ENCODE measurements at places on chromosomes 3 and 15. TPM values are rescaled to one million over a fixed set of nuclear protein-coding genes. Genes with fewer than 3 reads are reported as not detected.
A peak's percentile ranks its signal among the peaks of the same experiment; 100 is the strongest.

The CD200R1 gene
- polyA plus RNA-seq: 3.8 TPM

- H3K4me1 ChIP-seq: no peaks in the 10 kb centered on the region
- H3K27me3 ChIP-seq: no peaks in the 10 kb centered on the region
- DNase-seq: no peak
- no peak overlapping the region for H3K27ac ChIP-seq
Measured at GRCh38 chr15:72579814-72580213, 74.7 kb upstream of the GOLGA6B start.

DNA sequence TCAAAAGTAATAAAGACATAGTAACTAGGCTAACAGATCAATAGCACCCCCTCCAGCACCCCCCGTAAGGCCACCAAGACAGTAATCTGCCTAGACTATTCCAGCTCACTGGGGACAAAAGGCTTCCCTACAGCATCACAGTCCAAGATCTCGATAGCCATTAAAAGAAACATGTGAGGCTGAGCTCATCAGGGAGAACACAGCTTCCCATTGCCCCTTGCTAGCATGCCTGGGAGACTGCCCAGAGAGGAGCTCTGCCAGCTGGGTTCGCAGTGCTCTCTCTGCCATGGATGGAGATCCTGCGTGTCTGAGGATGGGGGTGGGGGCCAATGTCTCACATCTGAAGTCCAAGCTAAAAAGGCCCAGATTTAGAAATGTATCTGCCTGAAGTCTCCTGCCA lies 17.8 kb downstream of the LRIG1 start:
- H3K27ac ChIP-seq: no peak overlapping the region
- H3K27me3 ChIP-seq: peaks cover 4% of the 10 kb centered on the region
- H3K4me1 ChIP-seq: peaks cover 38% of the 10 kb centered on the region
- no peak overlapping the region for H3K4me3 ChIP-seq

GRCh38 chr3:49553692-49554632 lies at the start of gene BSN:
TSS of gene BSN (plus strand) at chr3:49554477. CDS start at chr3:49554603, 126 bp downstream.
- DNase-seq: peak; percentile 85
- peak within 1 kb of the TSS; percentile 94 for H3K27ac ChIP-seq
- peaks cover under 1% of the 10 kb centered on the region for H3K36me3 ChIP-seq
- peaks cover 78% of the 10 kb centered on the region for H3K27me3 ChIP-seq

- no peak overlapping the region for H3K4me3 ChIP-seq
- no peak overlapping the region for H3K27ac ChIP-seq
- no peak for DNase-seq
- H3K4me1 ChIP-seq: no peaks in the 10 kb centered on the region
- H3K27me3 ChIP-seq: peaks cover 24% of the 10 kb centered on the region
- H3K36me3 ChIP-seq: peaks cover 4% of the 10 kb centered on the region
Measured at GRCh38 chr3:197475997-197476525, 79.7 kb downstream of the BDH1 start.

GRCh38 chr15:89907289-89907688 lies 5.5 kb downstream of the ARPIN start:
- H3K4me3 ChIP-seq: no peak overlapping the region
- peaks cover 16% of the 10 kb centered on the region for H3K4me1 ChIP-seq
- no peak for DNase-seq
- H3K27me3 ChIP-seq: peaks cover 11% of the 10 kb centered on the region
- H3K36me3 ChIP-seq: no peaks in the 10 kb centered on the region

- no peaks in the 10 kb centered on the region for H3K36me3 ChIP-seq
- H3K4me3 ChIP-seq: peak overlapping the region; percentile 93
- DNase-seq: no peak
Measured at GRCh38 chr3:184230603-184231528, 1.5 kb downstream of the VWA5B2 start.

GRCh38 chr3:72100080-72100511 lies 315.1 kb upstream of the PROK2 start:
- peak overlapping the region; percentile 97 for H3K4me3 ChIP-seq
- no peaks in the 10 kb centered on the region for H3K36me3 ChIP-seq
- DNase-seq: no peak
- H3K4me1 ChIP-seq: peaks cover 72% of the 10 kb centered on the region
- peak overlapping the region; percentile 97 for H3K27ac ChIP-seq

DNA sequence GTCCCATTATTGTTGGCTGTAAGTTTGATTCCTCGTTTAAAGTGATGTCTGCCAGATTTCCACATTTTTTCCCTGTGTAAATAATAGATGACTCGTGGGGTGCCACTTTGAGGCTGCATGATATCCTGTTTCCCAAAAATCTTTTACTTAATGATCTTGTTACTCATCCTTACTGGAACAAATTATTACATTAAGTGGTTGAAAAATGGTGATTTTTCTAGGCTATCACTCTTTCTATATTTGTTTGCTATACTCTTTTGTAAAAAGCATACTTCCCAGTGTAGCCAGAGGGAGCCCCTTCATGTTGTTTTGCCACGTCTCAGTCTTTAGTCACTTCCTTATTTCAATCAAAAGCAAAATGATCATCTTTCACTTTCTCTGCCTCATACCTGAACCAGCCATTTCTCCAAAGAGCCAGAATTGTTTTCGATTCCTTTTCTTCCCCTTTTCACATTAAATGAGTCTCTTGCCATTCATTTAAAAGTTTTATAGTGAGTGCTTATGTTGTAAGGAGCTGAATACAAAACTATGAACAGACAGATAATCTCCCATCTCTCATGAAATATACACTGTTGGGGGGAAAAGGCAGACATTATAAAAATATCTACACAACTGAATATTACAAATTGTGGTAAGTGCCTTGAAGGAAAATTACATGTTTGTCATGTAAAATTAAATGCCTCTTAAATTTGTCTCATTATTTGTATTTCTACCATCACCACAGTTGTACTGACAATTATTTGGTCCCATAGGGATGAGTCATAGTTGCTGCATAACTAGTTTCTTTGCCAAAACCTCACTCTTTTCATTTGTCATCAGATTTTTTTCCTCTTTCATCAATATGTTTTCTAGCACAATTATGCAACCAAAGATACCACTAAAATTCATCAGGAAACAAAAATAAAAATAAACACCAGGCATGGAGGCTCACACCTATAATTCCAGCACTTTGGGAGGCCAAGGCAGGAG lies 41.5 kb downstream of the ADGRG7 start:
- peak overlapping the region; percentile 67 for H3K27ac ChIP-seq
- peak; percentile 51 for DNase-seq
- H3K4me3 ChIP-seq: no peak overlapping the region
- H3K27me3 ChIP-seq: no peaks in the 10 kb centered on the region
- peaks cover 9% of the 10 kb centered on the region for H3K4me1 ChIP-seq

- H3K4me1 ChIP-seq: no peaks in the 10 kb centered on the region
- H3K27ac ChIP-seq: no peak overlapping the region
- peaks cover 16% of the 10 kb centered on the region for H3K36me3 ChIP-seq
- H3K27me3 ChIP-seq: peaks cover 57% of the 10 kb centered on the region
Measured at GRCh38 chr15:94503293-94503692, 271.9 kb downstream of the MCTP2 start.

GRCh38 chr3:88028876-88029275 lies 29.9 kb downstream of the CGGBP1 start:
- H3K27ac ChIP-seq: no peak overlapping the region
- H3K36me3 ChIP-seq: no peaks in the 10 kb centered on the region

- H3K27ac ChIP-seq: no peak overlapping the region
- no peaks in the 10 kb centered on the region for H3K36me3 ChIP-seq
- peaks cover 11% of the 10 kb centered on the region for H3K4me1 ChIP-seq
- H3K27me3 ChIP-seq: peaks cover 37% of the 10 kb centered on the region
- no peak overlapping the region for H3K4me3 ChIP-seq
- no peak for DNase-seq
Measured at GRCh38 chr15:80777137-80777536, 2.0 kb upstream of the CEMIP start.

The GOLGA6L1 gene
- not detected for polyA plus RNA-seq

DNA sequence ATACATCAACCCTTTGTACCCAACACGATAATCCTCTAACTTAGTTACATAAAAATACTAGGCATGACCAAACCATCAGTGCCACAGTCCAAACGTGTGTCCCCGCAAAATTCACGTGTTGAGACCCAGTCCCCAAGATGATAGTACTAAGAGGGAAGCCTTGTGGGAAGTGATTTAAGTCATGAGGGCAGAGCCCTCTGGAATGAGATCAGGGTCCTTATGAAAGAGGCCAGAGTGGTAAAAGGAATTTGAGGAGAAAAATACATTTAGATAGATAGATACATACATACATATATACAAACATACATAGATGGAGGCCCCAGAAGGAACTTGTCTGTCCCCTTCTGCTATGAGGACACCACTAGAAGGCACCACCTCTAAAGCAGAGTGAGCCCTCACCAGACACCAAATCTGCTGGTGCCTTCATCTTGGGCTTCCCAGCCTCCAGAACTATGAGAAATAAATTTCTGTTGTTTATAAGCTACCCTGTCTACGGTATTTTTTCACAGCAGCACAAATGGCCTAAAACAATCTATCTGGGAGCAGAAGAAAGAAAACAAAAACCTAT lies 8.0 kb downstream of the TBC1D2B start:
- peak overlapping the region; percentile 55 for H3K27ac ChIP-seq
- H3K4me1 ChIP-seq: peaks cover 8% of the 10 kb centered on the region
- DNase-seq: no peak
- H3K27me3 ChIP-seq: no peaks in the 10 kb centered on the region
- H3K4me3 ChIP-seq: no peak overlapping the region
- no peaks in the 10 kb centered on the region for H3K36me3 ChIP-seq

DNA sequence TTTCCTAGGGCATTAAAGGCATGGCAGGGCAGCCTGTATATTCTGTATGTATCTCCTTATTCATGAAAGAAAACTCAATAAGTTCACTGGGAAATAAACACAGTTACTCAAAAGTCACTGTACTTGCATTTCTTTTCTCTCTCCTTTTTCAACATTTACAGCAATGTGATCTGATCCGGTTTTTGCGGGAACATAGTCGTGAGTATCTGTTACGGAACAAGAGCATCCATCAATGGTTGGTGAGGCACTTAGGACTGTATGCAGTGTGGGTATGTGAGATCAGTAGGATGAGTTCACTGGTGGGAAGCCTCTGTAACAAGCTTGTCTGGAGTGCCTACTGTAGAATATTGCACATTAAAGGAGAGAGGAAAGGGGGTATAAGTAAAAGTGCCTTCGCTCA lies 80.7 kb downstream of the COL6A5 start:
- no peak overlapping the region for H3K27ac ChIP-seq
- no peaks in the 10 kb centered on the region for H3K4me1 ChIP-seq
- no peaks in the 10 kb centered on the region for H3K36me3 ChIP-seq
- DNase-seq: no peak
- no peaks in the 10 kb centered on the region for H3K27me3 ChIP-seq
- H3K4me3 ChIP-seq: no peak overlapping the region

- no peak overlapping the region for H3K4me3 ChIP-seq
- peaks cover 22% of the 10 kb centered on the region for H3K27me3 ChIP-seq
- H3K36me3 ChIP-seq: peaks cover 5% of the 10 kb centered on the region
- DNase-seq: no peak
- H3K4me1 ChIP-seq: peaks cover 29% of the 10 kb centered on the region
- no peak overlapping the region for H3K27ac ChIP-seq
Measured at GRCh38 chr3:195182470-195182795, 88.5 kb downstream of the XXYLT1 start.

The SH2D7 gene
- not detected for polyA plus RNA-seq

The B2M gene
- 19,208 TPM for polyA plus RNA-seq

GRCh38 chr15:101255615-101256241 lies 3.9 kb upstream of the CHSY1 start:
- H3K27ac ChIP-seq: no peak overlapping the region
- no peak overlapping the region for H3K4me3 ChIP-seq
- no peaks in the 10 kb centered on the region for H3K36me3 ChIP-seq
- H3K27me3 ChIP-seq: no peaks in the 10 kb centered on the region
- H3K4me1 ChIP-seq: peaks cover 13% of the 10 kb centered on the region
- DNase-seq: no peak

GRCh38 chr15:70013656-70014313 lies 83.9 kb downstream of the TLE3 start:
- no peak for DNase-seq
- peaks cover 58% of the 10 kb centered on the region for H3K4me1 ChIP-seq
